BJ (cell line): ENCODE measurements at places on chromosomes 3 and 15.

DNA sequence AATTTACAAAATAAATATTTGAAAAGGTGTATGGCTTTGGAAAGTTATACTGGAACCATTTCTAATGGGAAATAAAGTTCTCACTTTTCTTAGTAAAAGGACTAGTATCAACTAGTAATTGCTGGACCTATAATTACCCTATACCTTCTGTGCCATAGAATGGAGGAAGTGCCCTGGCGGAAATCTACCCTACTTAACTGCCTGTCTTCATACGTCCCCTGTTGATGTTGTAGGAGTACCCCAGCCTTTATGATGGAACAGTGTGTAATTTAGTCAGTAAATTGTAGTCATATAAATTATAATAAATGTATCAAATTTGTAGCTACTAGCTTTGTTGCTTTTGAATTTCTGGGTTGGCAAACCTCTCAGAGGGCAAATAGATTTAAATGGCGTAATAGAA, 149.9 kb downstream of the LPP start:
- no peak for DNase-seq

GRCh38 chr3:38555926-38556325, 59.8 kb downstream of the EXOG start:
- no peak for DNase-seq

DNA sequence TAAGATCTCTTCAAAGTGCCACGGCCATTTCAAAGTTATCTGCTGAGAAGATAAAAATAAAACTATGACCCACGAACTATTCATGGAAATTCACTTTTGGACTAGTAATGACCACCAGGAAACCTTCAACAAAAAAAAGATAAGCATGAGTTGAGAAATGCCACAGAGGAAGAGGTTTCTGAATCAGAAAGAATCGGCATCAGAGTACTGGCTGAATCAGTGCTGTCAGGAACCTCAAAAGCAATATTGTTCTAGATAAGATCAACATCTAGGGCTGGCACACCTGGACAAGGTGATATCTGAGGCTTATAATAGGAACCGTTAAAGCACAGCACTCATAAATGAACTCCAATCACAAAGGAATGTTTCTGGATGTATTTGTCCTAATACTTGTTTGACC, 72.7 kb downstream of the PEAK1 start:
- DNase-seq, result no peak

- DNase-seq, result no peak
Measured at GRCh38 chr3:157394411-157394810, 42.2 kb upstream of the PTX3 start.

- no peak for DNase-seq
Measured at GRCh38 chr3:1527786-1528185, 435.0 kb downstream of the CNTN6 start.

GRCh38 chr3:9749296-9749644, 482 bp upstream of the OGG1 start:
- DNase-seq, result no peak

GRCh38 chr3:161977850-161978249, 481.2 kb downstream of the OTOL1 start:
- no peak for DNase-seq
